ENCODE measurements at places on chromosomes 7 and 10.

DNA sequence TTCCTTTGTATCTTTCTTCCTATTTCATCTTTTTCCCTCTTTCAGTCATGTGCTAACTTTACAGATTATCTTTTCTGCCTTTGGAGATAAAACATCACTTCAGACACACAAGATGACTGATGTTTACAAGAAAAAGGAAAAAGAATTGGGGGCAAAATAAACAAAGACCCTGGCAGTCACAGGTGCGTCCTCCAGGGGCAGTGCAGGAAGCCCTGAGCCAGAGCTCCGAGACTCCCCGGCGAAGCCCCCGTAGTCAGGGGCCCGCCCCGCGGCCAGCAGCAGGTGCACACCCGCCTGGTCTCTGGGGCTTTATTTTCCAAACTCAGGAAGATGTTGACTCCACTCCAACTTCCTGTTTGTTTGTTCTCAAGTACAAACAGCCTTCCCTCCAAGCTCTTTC is 10.2 kb downstream of the STK32C start:
- DNase-seq, result no peak

GRCh38 chr10:23158370-23158769 is 33.7 kb upstream of the PTF1A start:
- no peak for DNase-seq

DNA sequence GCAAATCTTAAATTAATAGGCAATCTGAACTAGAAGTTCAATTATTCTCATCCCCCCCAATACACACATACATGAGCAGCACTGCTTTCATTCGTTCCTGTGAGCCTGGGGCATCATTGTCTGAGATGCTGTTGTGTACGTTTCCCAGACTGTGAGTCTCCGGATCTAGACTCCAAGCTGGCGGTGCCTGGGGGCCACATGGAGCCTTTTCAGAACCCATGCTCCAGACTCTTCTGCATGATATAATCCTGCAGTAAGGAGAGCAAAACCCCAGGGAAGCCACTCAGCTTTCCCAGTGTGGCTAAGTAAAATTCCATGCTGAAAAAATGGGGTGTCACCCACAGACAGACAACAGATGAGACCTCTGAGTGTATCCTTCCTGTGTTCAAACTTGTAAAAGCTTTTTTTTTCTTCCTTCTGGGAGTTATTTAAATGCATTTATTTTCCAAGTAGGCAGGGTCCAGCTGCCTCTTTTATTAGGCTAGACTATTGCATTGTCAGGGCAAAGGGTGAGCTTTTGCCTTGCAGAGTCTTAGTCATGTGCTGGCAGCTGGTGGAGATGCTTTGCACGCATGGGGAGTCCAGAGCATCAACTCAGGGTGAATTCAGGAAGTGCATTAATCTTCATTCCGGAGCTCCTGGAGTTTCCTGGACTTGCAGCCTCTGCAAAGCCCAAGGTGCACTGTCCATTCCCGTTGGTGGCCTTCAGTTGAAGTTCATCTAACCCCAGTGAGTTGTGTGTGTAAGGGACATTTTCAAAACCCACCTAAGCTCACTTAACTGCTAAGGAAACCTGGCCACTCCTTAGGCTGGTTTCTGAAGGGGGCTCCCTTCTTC is 185.7 kb upstream of the ADO start:
- DNase-seq, result no peak

DNA sequence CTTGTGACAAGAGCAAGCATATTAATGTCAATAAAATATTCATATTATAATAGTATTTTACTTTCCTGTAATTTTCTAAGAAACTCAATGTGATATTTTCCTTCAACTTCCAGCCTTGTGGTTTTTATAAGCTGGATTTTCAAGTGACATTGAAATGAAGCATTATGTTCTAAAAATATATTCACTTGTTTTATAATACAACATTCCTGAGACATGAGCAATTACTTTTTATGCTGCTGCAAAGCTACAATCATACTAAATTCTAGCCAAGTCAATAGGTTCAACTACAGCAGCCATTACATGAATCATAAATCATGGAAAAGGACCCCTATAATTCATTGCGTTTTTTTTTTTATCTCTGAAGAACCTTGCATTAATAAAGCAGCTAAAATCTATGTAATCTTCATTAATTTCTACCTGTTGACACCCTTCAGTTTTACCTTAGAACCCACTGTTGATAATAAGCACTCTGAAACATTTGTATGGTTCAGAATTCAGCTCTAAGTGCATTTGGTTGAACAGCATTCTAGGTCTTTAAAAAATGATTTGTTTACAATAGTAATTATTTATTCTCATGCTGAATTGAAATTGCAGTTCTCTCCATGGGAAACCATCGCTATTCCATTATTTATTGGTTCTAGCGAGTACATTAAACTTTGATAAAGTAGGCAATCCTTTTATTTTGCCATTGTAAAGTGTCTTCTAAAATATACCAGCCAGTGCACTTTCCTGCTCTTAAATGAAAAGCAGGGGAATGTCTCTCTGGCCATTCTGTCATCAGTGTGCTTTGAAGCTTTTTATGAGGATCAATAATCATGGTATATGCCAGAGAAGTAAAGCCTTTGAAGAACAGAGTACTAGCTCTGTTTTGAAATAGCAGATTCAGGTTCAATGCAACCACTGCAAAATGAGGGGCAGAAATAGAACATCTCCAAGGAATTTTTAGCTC is 132.6 kb downstream of the GNAT3 start:
- DNase-seq, result no peak

- DNase-seq, result no peak
Measured at GRCh38 chr10:3774814-3775695, 10.0 kb downstream of the KLF6 start.

DNA sequence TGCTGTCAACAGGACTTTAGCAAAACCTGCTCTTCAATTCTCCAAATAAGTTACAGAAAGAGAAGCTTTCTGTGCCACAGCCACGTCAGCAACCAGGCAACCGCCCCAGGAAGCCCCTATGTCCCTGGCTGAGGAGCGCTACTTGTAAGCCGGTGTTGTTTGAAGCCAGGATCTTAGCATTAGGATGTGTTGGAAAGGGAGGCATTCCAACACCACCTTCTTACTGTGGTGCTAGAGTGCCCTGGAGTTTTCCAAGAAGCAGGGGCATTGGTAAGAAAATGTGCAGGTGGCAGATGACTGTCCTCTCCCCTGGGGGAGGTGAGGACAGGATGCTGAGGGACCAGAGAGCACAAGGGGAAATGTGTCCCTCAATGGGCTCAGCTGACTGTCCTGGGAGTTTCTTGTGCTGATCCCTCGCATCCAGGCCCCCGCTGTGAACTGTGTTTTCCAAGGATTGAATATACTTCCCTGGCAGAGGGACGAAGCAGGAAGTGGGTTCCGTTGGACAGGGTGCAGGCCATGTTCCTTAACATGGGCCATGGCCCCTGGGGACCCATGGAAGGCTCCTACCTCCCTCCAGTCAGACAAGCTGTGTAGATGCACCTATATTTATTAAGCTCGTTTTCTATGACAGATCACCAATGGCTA is 139.6 kb upstream of the GDF10 start:
- DNase-seq, result no peak

GRCh38 chr10:118422241-118422640 is 80.1 kb upstream of the FAM204A start:
- DNase-seq, result no peak

DNA sequence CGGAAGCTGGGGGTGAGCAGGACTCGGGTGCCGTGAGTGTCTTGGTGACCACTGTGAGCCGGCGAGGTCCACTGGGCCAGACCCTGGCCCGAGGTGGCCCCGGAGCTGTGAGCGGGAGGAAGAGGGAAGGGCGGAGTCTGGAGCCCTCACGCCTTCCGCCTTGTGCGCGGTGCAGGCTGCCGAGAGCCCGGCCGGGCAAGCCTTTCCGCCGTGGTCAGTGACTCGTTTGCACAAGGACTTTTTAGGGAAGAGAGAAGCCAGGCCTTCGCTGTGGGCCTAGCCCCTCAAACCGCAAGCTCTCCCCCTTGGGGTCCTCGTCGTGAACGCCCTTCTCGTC is 40.9 kb upstream of the ZNF32 start:
- DNase-seq, result peak; percentile 13

GRCh38 chr10:47402641-47403301 is 18.7 kb upstream of the ZNF488 start:
- no peak for DNase-seq

- no peak for DNase-seq
Measured at GRCh38 chr7:23164846-23165245, 17.0 kb upstream of the NUP42 start.

- no peak for DNase-seq
Measured at GRCh38 chr7:102261451-102261850, 25.2 kb upstream of the SH2B2 start.

GRCh38 chr10:93757801-93758507 is at the start of gene LGI1:
TSS of gene LGI1 (plus strand) at chr10:93757936. CDS start at chr10:93758145, 209 bp downstream.
- no peak for DNase-seq

GRCh38 chr10:123132576-123133477 is 2.9 kb upstream of the HMX3 start:
- peak; percentile 88 for DNase-seq

GRCh38 chr10:24128066-24128730 is 80.7 kb upstream of the KIAA1217 start:
- no peak for DNase-seq

- DNase-seq, result no peak
Measured at GRCh38 chr7:134589491-134589941, 40.6 kb downstream of the AKR1B15 start.

DNA sequence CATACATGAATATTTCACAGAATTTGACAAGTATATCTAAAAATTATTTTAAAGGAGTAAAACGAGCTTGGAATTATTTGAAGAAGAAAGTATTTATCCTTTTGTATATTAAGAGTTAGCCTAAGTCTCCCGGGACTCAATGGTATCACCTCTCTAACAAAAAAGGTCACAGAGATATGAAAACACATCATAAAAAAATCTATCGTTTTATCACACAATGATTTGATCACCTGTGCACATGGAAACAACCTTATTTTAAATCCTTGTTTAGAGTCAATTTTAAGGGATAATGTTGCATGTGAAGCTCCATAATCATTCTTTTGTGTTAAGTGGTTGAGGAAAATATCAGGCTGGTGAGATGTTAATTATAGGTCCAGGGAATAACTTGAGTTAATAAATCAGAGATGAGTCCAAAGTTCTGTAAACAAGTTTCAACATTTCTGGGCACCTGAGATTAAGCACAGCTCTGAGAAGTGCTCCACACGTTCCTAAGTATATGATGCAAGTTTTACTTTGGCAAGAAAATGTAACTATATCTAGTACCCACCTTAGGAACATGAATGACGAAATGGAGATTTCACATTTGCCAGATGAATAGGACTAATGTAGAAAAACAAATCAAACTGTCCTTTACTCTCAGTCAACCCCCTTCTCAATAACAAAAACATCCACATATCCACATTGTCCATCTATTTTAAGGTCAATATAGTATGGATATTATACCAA is 148.5 kb upstream of the AKR1E2 start:
- no peak for DNase-seq
